ENCODE measurements at places on chromosomes 7 and 10.

GRCh38 chr10:48983648-48984351 lies 44.2 kb upstream of the LRRC18 start:
- DNase-seq, result no peak

DNA sequence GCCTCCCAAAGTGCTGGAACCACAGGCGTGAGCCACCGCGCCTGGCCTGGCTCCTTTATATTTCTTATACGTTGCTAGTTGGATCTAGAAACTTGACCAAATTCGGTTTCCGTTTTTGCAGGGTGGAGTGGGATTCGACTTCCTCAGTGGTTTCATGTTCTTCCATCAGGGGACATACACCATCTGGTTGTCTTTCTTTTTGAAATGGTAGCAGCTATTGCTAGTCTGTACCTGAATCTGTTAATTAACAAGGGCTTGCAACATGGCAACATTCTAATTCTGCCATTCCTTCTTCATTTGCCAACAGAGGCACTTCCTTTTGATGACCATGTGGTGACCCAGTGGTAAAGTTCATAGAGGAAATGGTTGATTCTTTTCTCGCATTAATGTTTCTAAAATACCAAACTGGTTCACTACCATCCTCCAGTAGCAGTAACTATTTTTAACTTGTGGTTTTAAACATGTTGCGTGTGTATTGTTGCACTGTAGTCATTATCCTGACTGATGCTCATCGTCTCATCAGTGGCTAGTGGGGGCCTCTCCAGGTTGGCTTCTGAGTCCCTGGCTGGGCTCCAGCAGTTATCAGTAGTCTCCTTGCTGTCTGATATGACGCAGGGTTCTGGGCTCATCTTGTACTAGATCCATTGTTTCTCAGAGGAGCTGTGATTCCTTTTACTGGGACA lies 159.2 kb downstream of the RGS10 start:
- DNase-seq, result no peak

DNA sequence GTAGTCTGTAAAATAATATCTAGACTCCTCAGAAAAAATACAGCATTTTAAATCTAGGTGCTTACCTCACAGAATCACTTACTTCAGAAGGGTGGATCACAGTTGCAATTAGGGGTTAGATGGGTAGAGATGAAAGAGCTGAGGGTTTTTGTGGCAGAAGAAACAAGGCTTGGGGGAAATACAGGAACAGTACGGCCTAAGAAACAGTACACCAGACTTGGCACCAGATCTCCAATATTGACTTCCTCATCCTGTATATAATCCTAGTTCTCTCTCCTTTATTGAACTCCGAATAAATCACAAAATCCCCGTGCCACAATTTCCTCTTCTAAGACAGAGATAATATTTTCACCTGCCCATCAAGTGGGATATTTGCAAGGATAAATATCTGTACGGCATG lies 14.3 kb downstream of the CEP41 start:
- no peak for DNase-seq

GRCh38 chr10:127498087-127498486 lies 51.0 kb upstream of the NPS start:
- no peak for DNase-seq

DNA sequence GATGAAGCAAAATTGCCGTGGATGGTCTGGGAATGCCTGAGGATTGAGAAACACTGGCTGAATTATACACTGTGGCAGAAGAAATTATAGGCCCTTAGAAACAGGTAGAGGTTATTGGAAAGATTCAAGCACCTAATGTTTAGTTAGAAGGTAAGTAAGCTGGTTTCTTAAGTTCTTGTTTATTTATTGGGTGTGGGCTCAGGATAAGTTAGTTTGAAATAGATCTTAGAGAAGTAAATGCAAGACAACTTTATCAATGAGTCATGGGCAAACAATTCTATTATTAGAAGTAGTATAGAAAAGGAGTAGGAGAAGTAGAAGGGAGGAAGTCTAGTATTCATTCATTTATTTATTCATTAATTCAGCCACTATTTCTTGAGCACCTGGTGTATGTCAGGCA lies 96.5 kb downstream of the KAT6B start:
- no peak for DNase-seq

DNA sequence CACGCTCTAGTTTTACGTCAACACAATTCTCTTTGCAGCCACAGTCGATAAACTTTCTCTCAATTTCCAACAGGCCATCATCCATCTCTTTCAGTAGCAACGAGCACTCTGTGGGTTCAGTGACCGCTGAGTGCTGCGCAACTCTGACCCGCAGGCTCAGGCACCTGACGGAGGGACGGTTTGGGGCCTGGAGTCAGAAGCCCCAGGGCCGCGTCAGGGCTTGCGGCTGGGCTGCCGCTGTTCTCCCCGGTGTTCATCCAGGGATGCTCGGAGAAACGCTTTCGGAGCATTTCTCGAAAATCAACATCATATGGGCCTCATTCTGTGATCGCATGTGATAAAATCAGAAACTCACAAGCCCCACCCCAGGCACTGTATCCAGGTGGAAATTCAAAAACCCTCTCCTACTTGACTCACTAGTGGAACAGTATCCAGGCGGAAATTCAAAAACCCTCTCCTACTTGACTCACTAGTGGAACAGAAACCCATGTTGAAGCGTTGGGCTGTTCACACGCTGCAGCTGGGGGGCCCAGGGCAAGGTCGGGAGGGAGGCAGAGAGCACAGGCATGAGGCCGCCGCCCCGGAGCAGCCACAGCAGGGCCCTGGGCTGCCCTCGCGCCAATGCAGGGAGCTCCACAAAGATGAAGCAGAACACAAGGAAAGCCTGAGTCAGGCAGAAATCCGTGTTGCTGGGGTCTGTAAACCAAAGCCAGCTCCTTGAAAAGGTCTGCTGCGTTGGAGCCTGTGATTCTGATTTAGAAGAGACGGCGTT lies 73.3 kb upstream of the NKX6-2 start:
- DNase-seq, result no peak
